ENCODE measurements at places on chromosomes 13 and 19.
A peak's percentile ranks its signal among the peaks of the same experiment; 100 is the strongest.

GRCh38 chr13:106967391-106967790 is 399.5 kb upstream of the ARGLU1 start:
- no peak for DNase-seq

- DNase-seq: no peak
Measured at GRCh38 chr13:113087923-113088690, 17.5 kb upstream of the F7 start.

- no peak for DNase-seq
Measured at GRCh38 chr13:33884531-33885220, 66.7 kb downstream of the RFC3 start.

GRCh38 chr13:79869326-79869725 is 388.4 kb downstream of the NDFIP2 start:
- DNase-seq: peak; percentile 53

DNA sequence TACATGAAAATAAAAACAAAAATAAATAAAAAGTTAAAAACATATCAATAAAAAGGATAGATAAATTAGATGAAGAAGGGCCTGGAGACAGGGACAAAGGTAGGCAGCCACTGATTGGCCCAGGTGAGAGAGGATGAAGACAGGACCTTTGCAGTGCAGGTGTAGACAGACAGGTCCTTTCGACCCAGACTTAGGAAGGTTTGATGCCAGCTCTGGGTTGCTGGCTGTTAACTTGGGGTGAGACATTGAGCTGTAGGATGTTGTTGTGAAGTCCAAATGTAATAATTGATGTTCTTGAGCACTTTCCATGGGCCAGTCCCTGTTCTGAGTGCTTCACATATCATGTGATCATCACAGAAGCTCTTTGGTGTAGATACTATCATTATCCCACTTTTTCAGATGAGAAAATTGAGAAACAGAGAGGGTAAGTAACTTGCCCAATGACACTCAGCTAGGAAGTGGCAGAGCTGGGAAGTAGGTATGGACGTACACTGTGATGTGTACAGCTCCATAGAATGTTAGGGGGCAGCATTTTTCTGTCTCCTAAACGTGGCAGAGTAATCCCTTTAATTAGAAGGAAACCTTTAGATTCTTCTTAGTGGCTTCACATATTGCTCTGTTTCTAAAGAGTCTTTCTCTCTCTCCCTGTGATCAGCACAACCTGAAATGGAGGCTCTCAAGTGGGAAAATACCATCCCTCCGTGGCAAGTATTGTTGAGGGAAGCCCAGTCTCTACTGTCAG is 76.0 kb upstream of the STK24 start:
- DNase-seq: no peak

- DNase-seq: peak; percentile 11
Measured at GRCh38 chr13:48531416-48532255, 1.2 kb downstream of the RCBTB2 start.

- DNase-seq: no peak
Measured at GRCh38 chr13:49063011-49063410, 87.3 kb downstream of the FNDC3A start.

DNA sequence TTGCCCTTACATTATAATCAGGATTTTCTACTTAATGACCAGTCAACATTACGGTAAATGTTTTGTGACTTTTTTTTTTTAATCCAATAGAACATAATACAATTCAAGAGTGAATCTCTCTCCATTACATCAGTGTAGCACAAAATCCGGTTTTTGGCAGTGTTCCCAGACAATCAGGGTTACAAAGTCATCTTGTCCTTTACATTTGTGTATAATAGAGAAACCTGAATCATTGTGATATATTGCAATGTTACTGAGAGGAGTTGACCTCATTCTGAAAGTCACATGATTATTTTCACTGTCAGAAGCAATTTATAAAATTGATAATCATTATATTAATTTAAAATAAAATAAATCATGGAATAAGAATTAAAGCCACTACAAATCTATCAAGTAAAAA is 1346.0 kb upstream of the SPRY2 start:
- peak; percentile 85 for DNase-seq

GRCh38 chr13:100680131-100680530 is 5.5 kb upstream of the TMTC4 start:
- no peak for DNase-seq

DNA sequence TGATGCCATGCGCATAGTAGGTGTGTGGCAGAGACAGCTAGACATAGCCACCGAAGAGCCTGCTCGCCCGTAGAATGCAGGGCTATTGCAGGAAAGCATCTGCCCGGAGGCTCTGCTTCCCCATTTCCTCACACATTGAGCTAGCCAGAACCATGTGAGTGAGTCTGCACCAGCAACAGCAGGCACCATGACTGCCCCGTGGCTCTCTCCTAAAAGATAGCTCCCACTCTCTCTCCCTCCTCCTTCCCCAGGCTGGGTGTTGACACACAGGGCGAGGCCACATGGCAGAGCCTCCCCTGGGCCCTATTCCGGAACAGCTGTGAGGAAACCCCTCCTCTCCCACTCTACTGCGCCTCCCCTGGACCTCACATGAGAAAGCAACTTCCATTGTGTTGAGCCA is 52.3 kb upstream of the ATP12A start:
- peak; percentile 6 for DNase-seq

- DNase-seq: no peak
Measured at GRCh38 chr13:107208889-107209288, 641.0 kb upstream of the ARGLU1 start.

DNA sequence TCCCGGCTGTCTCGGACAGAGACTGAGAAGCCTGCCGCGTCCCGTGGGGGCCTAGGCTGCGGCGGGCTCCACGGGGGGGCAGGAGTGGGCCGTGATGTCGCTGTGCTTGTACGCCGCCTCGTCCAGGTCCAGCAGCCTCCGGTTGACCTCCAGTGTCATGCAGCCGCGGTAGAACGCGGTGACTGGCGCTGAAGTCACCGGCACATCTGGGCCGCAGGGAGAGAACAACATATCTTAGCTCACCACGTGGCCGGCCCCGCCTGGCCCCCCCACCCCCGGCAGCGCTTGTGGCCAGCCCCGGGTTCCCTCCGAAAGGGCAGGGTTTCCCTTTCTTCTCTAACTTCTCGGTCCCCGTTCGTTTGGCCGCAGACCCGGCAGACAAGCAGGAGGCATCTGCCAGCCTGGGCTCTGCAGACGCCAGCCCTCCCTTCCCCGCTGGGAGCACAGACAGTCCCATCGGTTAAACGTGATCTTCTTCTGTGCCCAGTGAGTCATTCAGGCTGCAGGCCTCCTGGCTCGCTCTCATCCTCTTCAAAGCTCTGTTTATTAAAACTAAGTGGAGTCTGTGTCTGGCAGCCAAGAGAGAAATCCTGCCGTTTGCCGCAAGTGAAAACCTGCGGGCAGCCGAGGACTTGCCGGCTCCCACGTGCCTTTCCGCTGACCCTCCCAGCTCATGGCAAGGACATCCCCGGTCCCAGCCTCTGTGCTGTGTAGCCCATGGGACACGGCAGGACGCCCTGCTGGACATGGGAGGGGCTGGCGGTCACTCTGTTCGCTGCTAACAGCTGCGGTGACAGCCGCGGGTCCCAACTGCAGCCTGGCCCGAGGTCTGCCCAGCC is 42.8 kb downstream of the GAS6 start:
- DNase-seq: peak; percentile 40

GRCh38 chr13:35164324-35164932 is 222.4 kb downstream of the NBEA start:
- peak; percentile 26 for DNase-seq

- DNase-seq: no peak
Measured at GRCh38 chr13:105262579-105262978, 1272.9 kb downstream of the EFNB2 start.

DNA sequence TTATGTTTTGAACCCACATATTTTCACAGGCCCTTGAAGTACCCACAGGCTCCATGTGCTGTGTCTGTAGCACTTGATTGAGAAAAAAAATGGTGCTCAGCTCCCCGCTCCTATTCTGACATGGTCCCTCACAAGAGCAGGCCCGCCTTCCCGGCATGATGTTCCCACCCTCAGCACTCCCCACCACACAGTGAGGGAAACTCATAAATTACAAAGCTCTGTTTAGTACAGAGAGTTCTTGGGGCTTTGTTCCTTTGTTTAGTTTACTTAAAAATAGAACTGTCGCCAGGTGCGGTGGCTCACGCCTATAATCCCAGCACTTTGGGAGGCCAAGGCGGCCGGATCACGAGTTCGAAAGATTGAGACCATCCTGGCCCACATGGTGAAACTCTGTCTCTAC is 25.9 kb upstream of the ABCC4 start:
- no peak for DNase-seq

DNA sequence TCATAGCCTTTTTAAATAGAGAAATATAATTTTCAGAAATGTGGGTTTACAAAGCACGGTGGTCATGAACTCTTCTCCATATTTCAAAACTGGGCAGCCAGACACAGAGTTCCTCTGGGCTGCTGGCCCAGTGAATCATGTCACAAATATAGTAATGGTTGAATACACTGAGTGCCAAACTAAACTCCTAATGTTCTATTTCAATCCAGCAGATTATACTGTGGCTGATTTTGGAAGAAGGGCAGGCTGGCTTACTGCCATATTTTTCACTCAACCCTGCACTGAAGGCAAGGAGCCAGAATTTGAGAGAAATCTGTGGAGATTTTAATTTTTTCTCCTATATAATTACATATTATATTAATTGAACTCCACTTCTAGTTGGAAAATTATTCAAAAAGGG is 17.0 kb upstream of the PRR20A start:
- DNase-seq: no peak

GRCh38 chr19:49676136-49676783 is 811 bp upstream of the PRMT1 start:
- peak; percentile 90 for DNase-seq

DNA sequence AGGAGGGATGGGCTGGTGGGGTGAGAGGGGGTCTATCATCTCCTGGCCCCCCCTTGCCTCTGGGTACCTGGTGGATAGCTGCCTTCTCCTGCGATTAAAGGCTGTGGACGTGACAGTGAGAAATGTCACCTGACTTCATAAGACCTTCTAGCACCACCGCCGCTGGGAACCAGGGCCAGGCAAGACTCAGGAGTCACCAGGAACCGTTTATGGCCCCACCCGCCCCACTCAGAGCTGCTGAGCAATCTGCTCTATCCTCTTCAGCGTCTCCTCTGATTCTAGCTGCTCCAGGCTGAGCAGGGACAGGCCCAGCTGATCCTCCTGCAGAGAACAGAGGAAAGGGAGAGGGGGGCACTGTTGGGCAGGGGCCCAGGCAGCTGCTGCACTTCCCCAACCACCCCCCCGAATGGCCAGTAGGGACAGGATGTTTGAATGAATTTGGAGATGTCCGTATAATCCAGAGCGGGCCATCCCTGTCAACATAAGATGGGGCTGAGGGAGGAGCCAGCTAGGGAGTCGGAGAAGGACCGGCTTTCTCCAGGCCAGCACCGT is 10.9 kb downstream of the KLC3 start:
- DNase-seq: no peak

DNA sequence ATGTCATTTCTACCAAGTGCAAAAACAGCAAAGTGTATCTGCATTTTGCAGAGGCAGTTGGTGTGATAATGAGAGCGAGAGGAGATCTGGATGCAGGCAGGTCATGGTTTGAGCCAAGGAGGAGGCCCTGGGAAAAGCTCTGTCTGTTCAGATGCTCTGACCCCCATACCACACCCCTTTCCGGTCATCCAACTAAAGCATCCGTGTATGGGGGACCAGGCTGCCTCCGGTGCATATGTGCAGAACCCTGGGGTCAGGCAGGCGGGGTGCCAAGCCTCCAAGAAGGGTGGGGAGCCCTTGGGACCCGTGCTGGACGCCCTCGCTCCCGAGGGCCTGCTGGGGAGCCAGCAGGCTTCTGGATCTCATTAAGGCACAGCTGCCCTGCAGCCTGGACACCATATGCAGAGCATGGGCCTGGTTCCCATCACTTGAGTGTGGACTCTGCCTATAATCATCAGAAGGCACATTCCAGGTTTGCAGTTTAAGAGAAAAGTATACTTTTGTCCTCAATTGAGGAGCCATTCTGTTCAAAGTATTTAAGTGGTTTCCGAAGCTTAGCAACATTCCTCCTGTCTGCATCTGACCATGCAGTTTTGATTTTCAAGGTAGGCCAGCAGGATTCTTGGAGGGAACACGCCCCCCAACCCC is 56.1 kb downstream of the ALOX5AP start:
- DNase-seq: no peak

GRCh38 chr13:53622456-53622855 is 593.8 kb downstream of the OLFM4 start:
- no peak for DNase-seq

DNA sequence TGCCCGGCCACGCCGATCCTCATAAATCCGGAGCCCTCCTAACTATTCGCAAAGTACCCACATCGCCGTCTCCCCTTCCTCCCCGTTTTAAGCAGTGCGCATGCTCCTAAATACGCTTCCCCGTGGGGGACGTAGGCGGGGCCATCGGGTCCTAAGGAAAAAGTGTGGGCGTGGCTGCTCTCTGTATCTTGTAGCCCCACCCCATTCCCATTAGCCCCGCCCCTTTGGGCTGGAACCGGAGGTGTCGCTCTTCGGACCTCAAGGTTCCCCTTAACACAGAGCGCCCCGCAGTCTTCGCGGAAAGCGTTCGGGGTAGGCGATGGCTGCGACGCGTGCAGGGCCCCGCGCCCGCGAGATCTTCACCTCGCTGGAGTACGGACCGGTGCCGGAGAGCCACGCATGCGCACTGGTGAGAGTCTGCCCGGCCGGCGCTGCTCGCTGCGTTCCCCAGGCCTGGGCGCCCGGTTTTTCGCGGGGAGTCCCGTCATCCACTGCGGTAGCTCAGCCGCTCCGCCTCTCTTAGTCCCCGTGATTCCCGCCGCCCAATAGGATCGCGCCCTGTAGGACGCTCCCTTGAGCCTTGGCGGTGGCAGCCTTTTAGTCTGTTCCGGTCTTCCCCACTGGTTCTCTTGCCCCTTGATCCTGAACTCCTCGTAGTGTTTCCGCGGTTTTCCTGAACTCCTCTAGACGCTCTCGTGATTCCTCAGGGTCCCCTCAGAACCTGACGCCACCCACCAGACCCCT is at the start of gene ALDH16A1:
Gene ALDH16A1 (plus strand): TSS at position 213 of the 744 bp plus-strand sequence. CDS start 107 bp downstream, at position 320.
- DNase-seq: peak; percentile 97

DNA sequence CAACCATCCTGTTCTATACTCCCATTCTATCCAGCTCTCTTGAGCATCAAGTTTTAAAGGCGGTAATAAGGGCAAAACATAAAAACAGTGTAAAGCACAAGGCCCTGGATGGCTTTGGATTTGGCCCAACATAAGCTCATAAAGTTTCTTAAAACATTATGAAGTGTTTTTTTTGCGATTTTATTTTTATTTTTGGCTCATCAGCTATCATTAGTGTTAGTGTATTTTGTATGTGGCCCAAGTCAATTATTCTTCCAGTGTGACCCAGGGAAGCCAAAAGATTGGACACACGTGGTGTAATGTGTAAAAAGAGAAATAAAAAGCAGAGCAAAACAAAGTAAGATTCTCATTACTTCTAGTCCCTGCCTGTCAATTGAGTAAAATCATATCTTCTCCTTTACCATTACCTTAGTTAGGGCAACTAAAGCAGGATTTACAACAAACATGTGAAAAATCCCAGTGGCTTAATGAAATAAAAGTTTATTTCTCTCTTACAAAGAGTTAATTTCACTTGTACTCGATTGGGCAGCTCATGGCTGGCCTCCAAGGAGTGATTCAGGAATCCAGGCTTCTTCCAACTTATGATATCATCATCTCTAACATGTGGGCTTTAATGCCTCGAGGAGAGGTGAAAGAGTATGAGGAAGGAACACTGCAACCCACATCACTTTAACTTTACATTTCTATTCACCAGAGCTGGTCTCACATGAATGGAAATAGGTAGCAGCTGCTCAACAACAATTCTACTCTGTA is 725.2 kb upstream of the SLITRK1 start:
- DNase-seq: no peak

All from DMS153 (cell line).